NB4 (cell line): ENCODE measurements at places on chromosomes 5 and 9.

DNA sequence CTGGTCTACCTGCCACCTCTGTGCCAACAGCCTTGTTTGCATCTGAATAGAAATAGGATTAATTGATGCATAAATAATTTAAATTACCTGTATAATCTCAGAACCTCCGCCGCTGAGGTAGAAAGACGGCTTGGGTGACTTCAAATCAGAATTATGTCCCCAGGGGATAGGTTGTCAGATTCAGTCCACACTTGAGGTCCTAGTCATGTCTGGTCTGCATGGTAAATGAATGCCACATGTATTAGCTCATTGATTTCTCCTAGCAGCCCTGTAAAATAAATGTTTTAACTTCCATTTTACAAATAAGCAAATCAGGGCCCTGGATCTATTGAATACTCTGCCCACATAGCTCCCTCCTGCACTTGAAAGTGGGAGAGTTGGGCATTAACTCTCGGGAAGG is 368.0 kb upstream of the WWC1 start:
- no peak for DNase-seq

GRCh38 chr5:178496642-178497041 is 93.6 kb downstream of the COL23A1 start:
- DNase-seq = peak; percentile 41

DNA sequence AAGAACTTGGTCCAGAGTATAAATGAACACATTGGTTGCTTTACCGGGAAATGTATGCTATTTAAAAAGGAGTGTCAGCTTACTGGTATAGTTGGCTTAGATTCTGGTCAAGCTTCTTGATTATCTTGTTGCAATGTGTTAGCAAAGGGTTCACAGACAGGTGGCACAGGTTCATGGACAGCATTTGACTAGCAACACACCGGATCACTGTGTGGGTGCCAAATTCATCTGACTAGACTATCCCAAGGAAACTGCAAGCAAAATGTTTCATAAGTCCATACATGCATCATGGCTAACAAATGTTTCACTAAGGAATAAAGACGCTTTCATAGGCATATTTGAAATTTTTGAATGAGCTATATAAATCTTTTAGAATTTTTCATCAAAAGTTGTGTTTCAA is 274.1 kb downstream of the PLK2 start:
- no peak for DNase-seq

DNA sequence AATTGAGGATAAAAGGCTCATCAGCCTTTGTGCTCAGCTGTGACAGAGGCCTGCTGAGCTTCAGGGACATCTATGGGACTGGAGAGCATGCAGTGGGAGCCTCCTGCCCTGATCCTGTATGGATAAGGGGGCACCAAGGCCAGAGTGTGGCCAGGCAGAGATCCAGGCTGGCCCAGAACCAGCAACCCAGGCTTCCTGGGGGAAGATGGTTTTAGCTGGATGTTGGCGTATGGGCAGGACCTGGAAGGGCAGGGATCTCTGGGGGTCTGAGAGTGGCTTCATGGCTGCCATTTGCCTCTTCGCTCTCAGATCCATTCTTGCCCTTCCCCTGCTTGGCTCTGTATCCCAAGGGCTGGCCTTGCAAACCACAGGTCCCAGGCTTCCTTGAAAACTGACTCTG is 169.9 kb downstream of the MACROH2A1 start:
- no peak for DNase-seq

- DNase-seq = no peak
Observed at GRCh38 chr9:93884808-93885207, 70.3 kb downstream of the BARX1 start.

DNA sequence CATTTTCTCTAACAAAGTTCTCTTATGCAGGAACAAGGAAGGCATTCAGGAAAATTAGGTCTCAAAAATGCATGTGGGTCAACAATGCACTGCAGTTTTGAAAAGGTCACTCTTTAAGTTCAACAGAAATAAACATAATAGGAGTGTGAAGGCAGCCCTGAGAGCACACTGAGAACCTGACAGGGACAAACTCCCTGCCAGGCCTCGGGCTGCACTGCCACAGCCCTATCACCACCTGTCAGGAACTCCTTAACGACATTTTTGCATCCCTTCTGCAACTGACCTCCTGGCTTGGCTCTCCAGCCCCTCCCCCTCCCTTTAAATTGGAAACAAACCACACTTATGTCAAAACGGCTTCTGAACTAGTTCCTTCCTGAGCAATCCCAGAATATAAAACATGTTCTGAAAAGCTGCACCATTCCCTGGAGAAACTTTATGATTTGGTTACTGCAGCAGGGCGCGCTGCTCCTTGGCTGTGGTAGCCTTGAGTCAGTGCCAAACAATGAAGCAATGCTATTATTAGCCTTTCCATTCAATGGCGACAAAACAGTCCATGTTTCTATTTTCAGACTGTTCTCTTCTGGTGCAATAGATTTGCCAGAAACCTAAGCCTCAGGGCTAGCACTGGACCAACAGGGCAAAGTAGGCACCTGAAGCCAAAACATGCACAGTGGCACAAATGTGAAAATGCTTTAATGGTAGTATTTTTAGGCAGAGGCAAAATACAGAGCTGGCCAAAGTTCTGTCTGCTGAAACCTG is 160.1 kb upstream of the ZNF608 start:
- peak; percentile 71 for DNase-seq

DNA sequence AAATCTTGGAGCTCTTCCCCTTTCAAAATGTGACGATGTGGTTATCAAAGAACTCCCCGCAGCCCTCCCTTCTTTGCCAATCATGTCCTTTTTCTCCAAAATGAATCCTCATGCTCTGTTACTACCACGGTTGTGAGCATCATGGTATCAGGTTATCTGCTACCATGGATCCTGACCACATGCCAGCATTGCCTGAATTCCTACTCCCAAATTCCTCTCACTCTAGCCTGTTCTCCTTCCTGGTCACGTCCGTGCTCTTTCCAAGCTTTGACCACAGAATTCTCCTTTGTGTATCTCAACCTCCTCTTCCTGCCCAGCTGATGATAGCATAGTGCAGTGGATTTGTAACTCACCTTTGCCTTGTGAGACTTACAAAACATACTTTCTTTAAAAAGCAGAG is 59.5 kb upstream of the FBXL7 start:
- DNase-seq = no peak

GRCh38 chr9:131743096-131743495 is 3.2 kb upstream of the RAPGEF1 start:
- DNase-seq = no peak

- DNase-seq = no peak
Observed at GRCh38 chr5:141735823-141736222, 53.8 kb upstream of the ARAP3 start.

- no peak for DNase-seq
Observed at GRCh38 chr9:133405508-133406438, 12.0 kb downstream of the REXO4 start.

- peak; percentile 25 for DNase-seq
Observed at GRCh38 chr5:172834415-172835289, 601 bp downstream of the ERGIC1 start.

DNA sequence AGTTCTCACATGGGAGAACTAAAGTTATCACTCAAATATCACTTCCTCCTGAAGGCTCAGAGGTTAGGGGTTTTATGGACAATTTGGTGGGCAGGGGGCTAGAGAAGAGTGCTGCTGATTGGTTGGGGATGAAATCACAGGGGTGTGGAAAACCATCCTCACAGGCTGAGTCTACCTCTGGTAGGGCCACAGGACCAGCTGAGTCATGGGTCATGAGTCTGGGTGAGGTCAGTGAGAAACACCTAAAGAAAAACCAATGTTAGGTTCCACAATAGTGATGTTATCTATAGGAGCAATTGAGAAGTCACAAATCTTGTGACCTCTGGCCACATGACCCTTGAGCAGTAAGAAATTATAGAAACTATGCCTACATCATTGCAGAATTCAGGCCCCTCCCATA is 203.3 kb upstream of the TARS1 start:
- no peak for DNase-seq

GRCh38 chr5:150258130-150258529 is 31.4 kb downstream of the CAMK2A start:
- DNase-seq = peak; percentile 36

GRCh38 chr5:126438868-126439267 is 15.7 kb downstream of the GRAMD2B start:
- no peak for DNase-seq

GRCh38 chr9:99118782-99119466 is 14.0 kb downstream of the TGFBR1 start:
- DNase-seq = peak; percentile 69
